Body of pancreas (tissue), 4 donors: ENCODE measurements at places on chromosomes 4 and X. TPM values are rescaled to one million over a fixed set of nuclear protein-coding genes. Genes with fewer than 3 reads are reported as not detected.

GRCh38 chr4:82493721-82494425 lies 63.5 kb downstream of the ENOPH1 start:
- peaks cover 7% of the 10 kb centered on the region for H3K4me1 ChIP-seq
- no peak for DNase-seq
- H3K36me3 ChIP-seq: no peaks in the 10 kb centered on the region

- H3K36me3 ChIP-seq: no peaks in the 10 kb centered on the region
- no peak overlapping the region for H3K27ac ChIP-seq
- DNase-seq: peak; percentile 42
These were observed 14.7 kb upstream of the CT55 start for GRCh38 chrX:135185795-135186443.

GRCh38 chrX:46754586-46755061 lies 4.3 kb downstream of the SLC9A7 start:
- peaks cover 3% of the 10 kb centered on the region for H3K4me1 ChIP-seq
- H3K36me3 ChIP-seq: no peaks in the 10 kb centered on the region
- no peaks in the 10 kb centered on the region for H3K27me3 ChIP-seq
- H3K4me3 ChIP-seq: no peak overlapping the region

DNA sequence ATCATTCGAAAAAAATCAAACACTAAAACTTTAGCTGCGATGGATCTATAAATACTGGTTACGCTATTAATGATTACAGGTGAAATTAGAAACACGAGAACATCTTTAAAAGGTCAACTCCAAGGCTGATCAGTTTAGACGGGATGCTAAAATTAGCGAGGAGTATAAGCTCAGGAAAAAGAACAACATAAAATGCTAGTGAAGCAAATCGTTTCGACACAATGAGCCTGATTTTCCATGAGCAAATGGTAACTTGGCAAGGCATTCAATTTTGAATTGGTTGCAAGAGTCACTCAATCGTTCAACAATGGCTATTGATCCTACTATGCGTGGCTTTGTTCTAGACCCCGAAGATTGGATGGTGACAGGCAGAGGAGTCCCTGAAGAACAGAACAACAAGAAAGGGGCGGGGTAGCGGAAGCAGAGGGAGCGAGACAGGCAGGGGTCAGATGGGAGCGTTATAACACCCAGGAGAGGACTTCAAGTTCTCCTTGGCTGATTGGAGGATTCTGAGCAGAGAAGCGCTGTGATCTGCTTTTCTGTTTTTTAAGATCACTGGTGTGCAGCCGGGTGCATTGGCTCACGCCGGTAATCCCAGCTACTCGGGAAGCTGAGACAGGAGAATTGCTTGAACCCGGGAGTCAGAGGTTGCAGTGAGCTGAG lies 146.5 kb downstream of the RBM47 start:
- no peak overlapping the region for H3K4me3 ChIP-seq
- DNase-seq: no peak
- H3K36me3 ChIP-seq: no peaks in the 10 kb centered on the region
- H3K27me3 ChIP-seq: no peaks in the 10 kb centered on the region
- H3K27ac ChIP-seq: peak overlapping the region; percentile 23

DNA sequence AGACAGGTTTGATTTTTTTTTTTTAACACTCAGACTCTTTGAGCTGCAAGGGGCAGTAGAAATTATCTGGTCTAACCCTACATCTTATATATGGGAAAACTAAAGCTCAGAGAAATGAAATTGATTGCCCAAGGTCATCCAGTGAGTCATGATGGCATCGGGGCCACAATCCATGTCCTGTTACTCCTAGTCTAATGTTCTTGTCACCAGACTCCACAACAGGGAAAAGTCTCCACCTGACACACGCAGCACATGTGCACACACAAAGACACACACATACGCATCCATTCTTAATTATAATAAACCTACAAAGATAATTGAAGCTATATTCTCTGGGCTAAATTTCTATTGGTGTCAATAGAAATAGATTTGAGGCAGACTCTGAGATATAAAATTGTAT lies 48.4 kb downstream of the GPC3 start:
- no peaks in the 10 kb centered on the region for H3K4me1 ChIP-seq
- H3K36me3 ChIP-seq: no peaks in the 10 kb centered on the region
- H3K27me3 ChIP-seq: no peaks in the 10 kb centered on the region

DNA sequence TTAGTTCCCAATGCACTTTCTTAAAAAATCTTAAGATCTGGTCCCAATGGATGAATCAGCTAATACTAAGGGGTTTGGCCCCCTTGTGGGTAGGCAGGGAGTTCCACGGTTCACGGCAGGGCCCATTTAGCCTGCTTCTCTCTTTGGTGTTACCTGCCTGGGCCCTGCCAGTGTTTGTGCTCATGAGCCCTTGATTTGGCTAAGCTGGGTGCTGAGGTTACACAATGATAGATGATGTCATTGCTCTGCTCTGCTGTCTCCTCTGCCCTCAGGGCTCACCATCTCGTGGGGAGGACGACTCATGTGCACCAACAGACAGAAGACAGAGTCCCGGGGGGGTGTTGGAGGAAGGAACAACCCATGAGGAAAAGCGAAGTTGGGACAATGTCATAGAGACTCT lies 24.4 kb downstream of the RTL5 start:
- no peak overlapping the region for H3K27ac ChIP-seq
- DNase-seq: no peak
- no peaks in the 10 kb centered on the region for H3K36me3 ChIP-seq
- no peak overlapping the region for H3K4me3 ChIP-seq
- H3K27me3 ChIP-seq: no peaks in the 10 kb centered on the region

DNA sequence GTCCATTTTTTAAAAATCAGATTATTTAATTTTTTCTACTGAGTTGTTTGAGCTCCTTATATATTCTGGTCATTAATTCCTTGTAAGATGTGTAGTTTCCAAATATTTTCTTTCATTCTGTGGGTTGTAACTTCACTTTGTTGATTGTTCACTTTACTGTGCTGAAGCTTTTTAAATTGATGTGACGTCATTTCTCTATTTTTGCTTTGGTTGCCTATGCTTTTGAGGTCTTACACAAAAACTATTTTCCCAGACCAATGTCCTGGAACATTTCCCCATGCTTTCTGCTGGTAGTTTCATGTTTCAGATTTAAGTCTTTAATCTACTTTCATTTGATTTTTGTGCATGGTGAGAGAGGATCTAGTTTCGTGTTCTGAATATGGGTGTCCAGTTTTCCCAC lies 753.6 kb downstream of the TRIML1 start:
- H3K36me3 ChIP-seq: no peaks in the 10 kb centered on the region
- DNase-seq: no peak
- no peaks in the 10 kb centered on the region for H3K4me1 ChIP-seq

GRCh38 chr4:15100994-15101695 lies 98.9 kb downstream of the CPEB2 start:
- H3K36me3 ChIP-seq: no peaks in the 10 kb centered on the region
- no peaks in the 10 kb centered on the region for H3K27me3 ChIP-seq
- no peaks in the 10 kb centered on the region for H3K4me1 ChIP-seq
- no peak overlapping the region for H3K4me3 ChIP-seq

GRCh38 chr4:15771216-15772058 lies 6.7 kb upstream of the CD38 start:
- H3K4me1 ChIP-seq: no peaks in the 10 kb centered on the region
- DNase-seq: no peak
- no peak overlapping the region for H3K4me3 ChIP-seq
- H3K27me3 ChIP-seq: no peaks in the 10 kb centered on the region
- H3K36me3 ChIP-seq: no peaks in the 10 kb centered on the region

- H3K4me3 ChIP-seq: no peak overlapping the region
- H3K36me3 ChIP-seq: no peaks in the 10 kb centered on the region
- no peak overlapping the region for H3K27ac ChIP-seq
These were observed 262.7 kb downstream of the RCHY1 start for GRCh38 chr4:75251547-75251946.

DNA sequence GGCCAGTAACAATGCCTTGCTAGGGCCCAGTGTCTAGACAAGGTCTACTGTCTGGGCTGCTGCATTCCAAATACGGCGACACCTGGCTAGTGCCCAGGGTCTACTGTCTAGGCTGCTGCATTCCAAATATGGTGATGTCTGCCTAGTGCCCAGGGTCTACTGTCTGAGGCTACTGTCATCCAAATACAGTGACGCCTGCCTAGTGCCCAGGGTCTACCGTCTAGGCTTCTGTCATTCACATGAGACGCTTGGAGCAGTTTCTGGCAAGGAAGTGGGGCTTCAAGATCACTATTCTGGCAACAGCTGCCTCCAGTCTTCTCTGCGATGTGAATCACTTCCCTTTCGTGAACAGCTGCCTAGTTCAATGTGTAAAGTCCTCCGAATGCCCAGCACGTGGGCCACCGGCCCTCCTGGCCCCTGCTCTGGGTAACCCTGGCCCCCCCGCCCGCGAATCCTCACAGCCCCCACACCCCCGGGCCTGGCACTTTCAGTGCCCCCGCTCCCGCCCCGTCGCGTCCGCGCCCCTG lies 12.7 kb downstream of the ACOX3 start:
- H3K27ac ChIP-seq: peak overlapping the region; percentile 80
- DNase-seq: peak; percentile 62
- H3K27me3 ChIP-seq: no peaks in the 10 kb centered on the region
- peaks cover 34% of the 10 kb centered on the region for H3K4me1 ChIP-seq

DNA sequence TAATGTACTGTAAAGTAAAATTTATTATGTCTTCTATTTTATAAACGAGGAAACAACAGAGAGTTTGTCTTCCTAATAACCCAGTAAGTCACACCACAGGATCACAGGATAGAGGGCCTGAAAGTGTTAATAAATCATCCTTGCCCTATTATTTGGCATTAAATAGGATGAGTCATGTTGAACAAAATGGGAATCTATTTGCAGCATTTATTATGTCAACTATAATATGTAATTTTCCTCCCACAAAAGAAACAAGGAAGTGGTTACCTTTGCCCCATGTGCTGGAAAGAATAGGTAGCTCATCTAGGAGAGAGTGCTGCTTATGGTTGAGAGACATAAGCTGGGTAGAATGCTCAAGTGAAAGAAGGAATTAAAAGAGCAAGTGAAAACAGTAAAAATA lies 237.6 kb upstream of the NDST3 start:
- DNase-seq: no peak
- no peak overlapping the region for H3K27ac ChIP-seq
- no peaks in the 10 kb centered on the region for H3K36me3 ChIP-seq
- no peak overlapping the region for H3K4me3 ChIP-seq

- DNase-seq: no peak
- no peak overlapping the region for H3K4me3 ChIP-seq
- H3K27ac ChIP-seq: no peak overlapping the region
These were observed 253.4 kb downstream of the TMA16 start for GRCh38 chr4:163747886-163748285.

DNA sequence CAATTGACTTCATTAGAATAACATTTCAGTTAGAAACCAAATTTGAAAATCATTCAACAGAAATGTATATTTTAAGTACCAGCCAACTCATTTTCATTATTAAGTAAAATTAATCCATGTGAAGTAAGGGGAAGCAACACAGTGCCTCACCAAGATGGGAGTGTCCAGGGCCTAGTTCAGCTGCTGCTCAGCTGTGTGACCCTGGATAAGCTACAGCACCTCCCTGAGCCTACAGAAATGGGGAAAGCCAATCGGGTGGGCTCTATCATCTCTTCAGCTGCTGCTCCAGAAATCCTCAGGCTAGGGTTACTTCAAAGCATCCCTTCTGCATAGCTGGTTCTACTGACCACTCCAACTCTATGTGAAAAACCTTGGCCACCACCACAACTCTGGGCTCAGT lies 18.7 kb downstream of the DCHS2 start:
- H3K4me3 ChIP-seq: no peak overlapping the region
- H3K36me3 ChIP-seq: no peaks in the 10 kb centered on the region
- H3K4me1 ChIP-seq: no peaks in the 10 kb centered on the region
- no peaks in the 10 kb centered on the region for H3K27me3 ChIP-seq

DNA sequence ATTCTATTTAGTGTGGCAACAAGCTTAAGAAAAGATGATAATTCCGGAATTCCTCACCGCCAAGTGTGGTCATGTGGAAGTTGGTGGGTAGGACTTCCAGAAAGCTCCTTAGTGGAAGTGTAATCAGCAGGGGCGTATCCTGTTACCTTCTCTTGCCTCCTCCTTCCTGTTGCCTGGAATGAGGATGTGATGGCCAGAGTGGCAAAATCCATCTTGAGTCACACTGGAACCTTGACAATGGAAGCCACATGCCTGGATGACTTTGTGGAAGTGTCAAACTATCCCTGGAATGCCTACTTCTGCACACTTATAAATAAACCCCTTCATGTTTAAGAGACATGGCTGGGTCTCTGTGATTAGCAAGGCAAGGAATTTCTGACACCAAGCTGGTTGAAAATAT lies 191.0 kb downstream of the PRDM5 start:
- DNase-seq: no peak
- H3K27ac ChIP-seq: no peak overlapping the region
- H3K36me3 ChIP-seq: peaks cover 3% of the 10 kb centered on the region
- H3K27me3 ChIP-seq: no peaks in the 10 kb centered on the region
- no peaks in the 10 kb centered on the region for H3K4me1 ChIP-seq
- no peak overlapping the region for H3K4me3 ChIP-seq

DNA sequence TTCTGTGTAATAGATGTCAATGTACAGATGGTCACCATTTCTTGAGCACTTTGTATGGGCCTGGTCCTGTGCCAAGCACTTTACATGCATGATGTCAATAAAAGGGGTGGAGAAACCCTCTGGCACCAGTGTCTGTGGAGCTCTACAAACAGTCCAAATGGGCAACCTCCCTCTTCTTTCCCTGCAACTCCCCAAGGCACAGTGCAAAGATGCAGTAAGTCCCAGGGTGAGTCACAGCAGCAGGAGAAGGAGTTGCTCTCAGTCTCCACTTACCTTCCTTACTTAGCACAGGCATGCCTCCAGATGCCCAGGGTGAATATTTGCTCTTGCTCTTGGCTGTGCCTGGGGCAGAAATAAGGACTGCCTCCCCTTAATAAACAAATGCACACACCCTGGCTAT lies 4.3 kb downstream of the OCIAD2 start:
- no peaks in the 10 kb centered on the region for H3K36me3 ChIP-seq
- no peak for DNase-seq
- H3K27ac ChIP-seq: no peak overlapping the region
- no peaks in the 10 kb centered on the region for H3K27me3 ChIP-seq
- H3K4me3 ChIP-seq: no peak overlapping the region

GRCh38 chrX:17187136-17187756 lies 187.8 kb upstream of the NHS start:
- no peaks in the 10 kb centered on the region for H3K36me3 ChIP-seq
- DNase-seq: no peak
- H3K4me1 ChIP-seq: no peaks in the 10 kb centered on the region
- no peak overlapping the region for H3K27ac ChIP-seq
- H3K27me3 ChIP-seq: no peaks in the 10 kb centered on the region
- H3K4me3 ChIP-seq: no peak overlapping the region

- no peak overlapping the region for H3K27ac ChIP-seq
- no peak overlapping the region for H3K4me3 ChIP-seq
- H3K36me3 ChIP-seq: no peaks in the 10 kb centered on the region
These were observed 47.5 kb upstream of the PROM1 start for GRCh38 chr4:16131293-16131692.

CNGA1 gene
- total RNA-seq: 0.33 TPM

HCCS gene
- 4.4 TPM for total RNA-seq

XAGE1A gene
- total RNA-seq: not detected

ETNPPL gene
- total RNA-seq: not detected

KANTR gene
- total RNA-seq: 13.0 TPM

ARMCX2 gene
- 14.2 TPM for total RNA-seq

NPY2R gene
- not detected for total RNA-seq

CT45A7 gene
- total RNA-seq: not detected

FAM13A gene
- 64.3 TPM for total RNA-seq

NAP1L3 gene
- total RNA-seq: 0.33 TPM

VCX2 gene
- not detected for total RNA-seq
